ENCODE measurements at places on chromosomes 12 and 14. TPM values are rescaled to one million over a fixed set of nuclear protein-coding genes. Genes with fewer than 3 reads are reported as not detected.

The PNN gene
- 16.5 TPM for total RNA-seq

The GALNT9 gene
- 2.1 TPM for total RNA-seq

The PTGR2 gene
- 3.2 TPM for total RNA-seq

The VDR gene
- total RNA-seq, result 0.60 TPM

The MTA1 gene
- 33.2 TPM for total RNA-seq

The TAS2R14 gene
- 0.07 TPM for total RNA-seq

The APOF gene
- not detected for total RNA-seq

The SRRM4 gene
- not detected for total RNA-seq

The PIK3C2G gene
- 0.25 TPM for total RNA-seq

The LMNTD1 gene
- 0.07 TPM for total RNA-seq

The CLECL1 gene
- total RNA-seq, result not detected

The GPRC5A gene
- total RNA-seq, result 57.3 TPM

The SPIC gene
- total RNA-seq, result not detected

The LRTM2 gene
- not detected for total RNA-seq

The B4GALNT3 gene
- total RNA-seq, result 0.13 TPM

The RHEBL1 gene
- 5.4 TPM for total RNA-seq

The LRRC43 gene
- 2.6 TPM for total RNA-seq

The RAB5B gene
- 52.2 TPM for total RNA-seq

The STAC3 gene
- not detected for total RNA-seq

The MANSC4 gene
- total RNA-seq, result not detected

The OR10A7 gene
- not detected for total RNA-seq

The SLC6A15 gene
- total RNA-seq, result 0.98 TPM

The CPNE6 gene
- total RNA-seq, result not detected

The SIX1 gene
- 0.30 TPM for total RNA-seq

The CYP46A1 gene
- total RNA-seq, result 0.15 TPM

The VPS33A gene
- 23.8 TPM for total RNA-seq

The SLC25A47 gene
- not detected for total RNA-seq

The RNFT2 gene
- total RNA-seq, result 2.3 TPM

The CDC42BPB gene
- total RNA-seq, result 95.4 TPM

The PTCSC3 gene
- total RNA-seq, result not detected

The CMTM5 gene
- total RNA-seq, result not detected

The NTS gene
- total RNA-seq, result not detected

The SLC2A14 gene
- total RNA-seq, result not detected

The ERC1 gene
- 21.5 TPM for total RNA-seq

The GDF11 gene
- 2.5 TPM for total RNA-seq

The A2ML1 gene
- total RNA-seq, result not detected

The CRIP1 gene
- total RNA-seq, result 9.3 TPM

The DIP2B gene
- 22.5 TPM for total RNA-seq

Measured in mammary microvascular endothelial cell (primary cell).